CD4-positive, alpha-beta memory T cell (primary cell): ENCODE measurements at places on chromosomes 1 and 21. TPM values are rescaled to one million over a fixed set of nuclear protein-coding genes. Genes with fewer than 3 reads are reported as not detected.
A peak's percentile ranks its signal among the peaks of the same experiment; 100 is the strongest.

Gene IL22RA1
- total RNA-seq, result not detected

Gene CD1E
- total RNA-seq, result not detected

Gene C1orf87
- not detected for total RNA-seq

DNA sequence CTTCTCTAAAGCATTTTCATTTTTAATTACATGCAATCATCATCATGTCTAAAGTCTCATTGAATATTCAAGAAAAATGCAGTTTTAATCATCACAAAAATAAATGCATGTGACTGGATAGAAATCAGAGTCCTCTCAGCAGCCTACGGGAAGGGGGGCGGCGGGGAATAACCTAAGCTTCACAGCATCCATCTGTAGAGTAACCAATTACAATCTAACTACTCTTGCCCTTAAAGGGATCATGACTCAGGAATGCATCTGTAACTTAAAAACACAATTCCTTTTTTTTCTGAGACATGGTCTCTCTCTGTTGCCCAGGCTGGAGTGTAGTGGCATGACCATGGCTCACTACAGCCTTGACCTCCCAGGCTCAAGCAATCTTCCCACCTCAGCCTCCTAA lies 22.6 kb downstream of the MTF1 start:
- DNase-seq, result no peak

GRCh38 chr1:73452522-73452921 lies 745.5 kb downstream of the LRRIQ3 start:
- DNase-seq, result no peak

Gene LY9
- total RNA-seq, result 131 TPM

Gene MIB2
- 112 TPM for total RNA-seq

- no peak for DNase-seq
These were observed 11.6 kb upstream of the MRPS14 start for GRCh38 chr1:175034775-175035174.

Gene IQGAP3
- total RNA-seq, result not detected

Gene PLEKHA6
- total RNA-seq, result 0.52 TPM

Gene CACNA1S
- total RNA-seq, result not detected

DNA sequence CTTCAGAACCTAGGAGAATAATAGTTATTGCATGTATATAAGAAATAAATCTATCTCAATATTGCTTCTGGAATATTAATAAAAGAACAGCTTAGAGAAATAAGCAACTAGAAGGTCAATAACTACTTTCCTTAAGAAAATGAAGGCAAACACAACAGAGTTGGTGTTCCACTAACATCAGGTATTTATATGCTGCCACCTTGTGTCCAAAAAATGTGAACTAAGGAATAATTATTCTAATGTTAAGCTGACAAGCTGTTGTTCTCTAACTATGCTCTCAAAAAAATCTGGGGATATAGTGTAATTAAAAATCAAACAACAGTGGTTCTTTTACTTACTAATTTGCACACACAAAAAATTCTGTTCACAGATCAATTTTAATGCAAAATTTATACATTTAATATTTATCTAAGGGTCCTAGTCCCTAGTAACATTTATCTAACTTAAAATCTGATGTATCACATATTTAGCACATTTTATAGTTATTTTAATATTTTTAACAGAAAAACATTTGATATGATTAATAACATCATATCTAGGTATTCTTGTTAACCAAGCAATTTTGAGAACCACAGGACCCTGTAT lies 39.6 kb downstream of the UCHL5 start:
- DNase-seq, result peak; percentile 41

Gene ADAMTS4
- total RNA-seq, result 1.4 TPM

GRCh38 chr1:59279645-59280044 lies 17.2 kb upstream of the FGGY start:
- no peak for DNase-seq

DNA sequence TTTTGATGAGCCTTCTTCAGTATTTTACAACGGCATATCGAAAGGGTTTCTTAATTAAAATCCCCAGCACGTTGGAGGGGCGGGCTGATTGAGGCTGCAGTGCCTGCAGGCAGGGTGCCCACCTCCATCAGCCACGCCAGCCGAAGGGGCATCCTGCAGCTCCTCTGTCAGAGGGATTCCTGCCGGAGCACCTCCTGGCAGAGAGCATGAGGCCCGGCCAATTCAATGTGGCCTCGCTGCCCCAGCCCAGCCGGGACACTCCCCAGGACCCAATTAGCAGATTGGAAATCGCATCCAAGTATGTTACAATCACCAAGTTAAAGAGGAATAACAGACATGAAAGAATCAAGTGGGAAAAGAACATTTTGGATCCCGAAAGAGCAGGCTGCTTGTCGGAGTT lies 216.6 kb downstream of the ST6GALNAC3 start:
- DNase-seq, result no peak

DNA sequence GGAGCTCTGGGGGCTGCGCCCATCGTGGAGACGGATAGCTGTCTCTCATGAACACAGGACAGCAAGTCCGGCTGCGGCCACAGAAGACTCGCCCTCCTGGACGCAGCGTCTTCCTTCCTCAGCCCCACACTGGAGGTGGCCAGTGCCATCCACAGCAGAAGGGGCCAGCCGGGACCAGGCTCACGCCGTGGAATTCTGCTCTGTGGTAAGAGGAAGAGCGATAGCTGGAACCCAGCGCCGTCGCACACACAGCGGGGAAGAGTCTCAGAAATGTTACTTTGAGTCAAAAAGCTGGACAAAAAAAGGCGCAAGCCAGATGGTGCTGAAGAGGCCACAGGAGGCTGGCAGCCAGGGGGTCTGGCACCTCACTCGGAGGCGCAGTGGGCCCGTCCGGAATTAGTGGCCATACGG lies 113.9 kb upstream of the COL6A1 start:
- DNase-seq, result no peak

- no peak for DNase-seq
These were observed 34.8 kb downstream of the ZMYND12 start for GRCh38 chr1:42420911-42421585.

Gene FOXO6
- total RNA-seq, result not detected

- DNase-seq, result no peak
These were observed 780.6 kb downstream of the BRINP3 start for GRCh38 chr1:189697113-189697512.

DNA sequence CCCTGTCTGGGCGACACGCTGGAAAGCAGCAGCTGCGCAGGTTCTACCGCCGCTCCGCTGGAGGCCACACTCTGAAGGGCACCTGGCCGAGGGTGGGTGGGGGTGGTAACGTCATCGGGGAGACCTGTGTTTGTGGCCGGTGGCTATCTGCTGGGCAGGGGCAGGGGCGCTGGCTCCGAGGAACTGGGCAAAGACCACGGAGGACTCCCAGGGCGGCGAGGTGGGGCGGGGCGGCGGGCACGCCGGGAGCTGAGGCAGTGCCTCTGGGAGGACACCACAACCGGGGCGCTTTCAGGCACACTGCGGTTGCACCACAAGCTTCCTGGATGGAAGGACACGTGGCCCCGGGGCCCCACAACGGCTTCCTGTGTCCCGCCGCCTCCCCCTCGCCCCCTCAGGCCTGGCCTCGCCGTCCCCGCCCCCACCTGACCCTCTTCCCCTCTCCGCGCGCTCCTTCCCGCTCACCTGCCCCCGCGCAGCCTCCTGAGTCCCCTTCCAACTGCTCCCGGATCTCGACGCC lies 3.3 kb upstream of the DENND2D start:
- peak; percentile 87 for DNase-seq

Gene FCRLB
- total RNA-seq, result 1.2 TPM

Gene SH2D1B
- not detected for total RNA-seq

Gene DDR2
- total RNA-seq, result 0.47 TPM

DNA sequence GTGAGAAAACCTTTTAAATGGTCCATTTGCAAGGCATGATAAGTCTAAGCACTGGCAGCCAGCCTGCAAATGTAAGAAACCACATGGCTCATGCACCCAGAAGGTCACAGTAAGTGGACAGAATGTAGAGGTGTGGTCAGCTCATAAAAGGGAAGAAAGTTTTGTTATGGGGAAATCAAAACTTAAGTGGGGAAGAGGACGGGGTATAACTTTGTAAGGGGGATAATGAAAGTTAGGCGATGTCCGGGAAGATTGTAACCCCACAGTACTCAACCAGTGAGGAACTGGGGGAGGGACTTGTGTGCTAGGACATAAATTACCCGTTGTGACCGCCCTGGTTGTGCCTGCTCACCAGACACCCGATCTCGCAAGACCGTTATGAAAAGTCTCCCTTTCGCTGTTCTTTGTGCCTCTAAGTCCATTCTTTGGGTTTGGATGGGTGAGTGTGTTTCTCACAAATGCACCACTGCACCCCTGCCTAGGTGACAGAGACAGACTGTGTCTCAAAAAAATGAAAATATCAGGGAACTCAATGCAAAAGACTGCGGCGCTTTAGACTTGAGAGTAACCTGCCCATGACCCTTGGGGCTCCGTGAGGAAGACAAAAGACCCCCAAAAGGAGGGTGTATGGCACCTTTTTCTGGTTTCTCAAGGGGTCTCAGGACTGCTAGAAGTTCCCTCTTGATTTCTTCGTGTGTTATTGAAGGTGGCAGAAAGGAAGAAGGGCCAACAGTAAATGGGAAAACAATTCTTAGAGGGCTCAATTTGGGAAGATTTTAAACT lies 28.6 kb upstream of the ZNF496 start:
- DNase-seq, result no peak

- DNase-seq, result peak; percentile 44
These were observed 89.7 kb downstream of the SLC45A1 start for GRCh38 chr1:8407652-8408051.

- DNase-seq, result no peak
These were observed 14.5 kb downstream of the BRINP2 start for GRCh38 chr1:177185209-177185608.

- DNase-seq, result no peak
These were observed 73.3 kb downstream of the ARID4B start for GRCh38 chr1:235254721-235255120.

DNA sequence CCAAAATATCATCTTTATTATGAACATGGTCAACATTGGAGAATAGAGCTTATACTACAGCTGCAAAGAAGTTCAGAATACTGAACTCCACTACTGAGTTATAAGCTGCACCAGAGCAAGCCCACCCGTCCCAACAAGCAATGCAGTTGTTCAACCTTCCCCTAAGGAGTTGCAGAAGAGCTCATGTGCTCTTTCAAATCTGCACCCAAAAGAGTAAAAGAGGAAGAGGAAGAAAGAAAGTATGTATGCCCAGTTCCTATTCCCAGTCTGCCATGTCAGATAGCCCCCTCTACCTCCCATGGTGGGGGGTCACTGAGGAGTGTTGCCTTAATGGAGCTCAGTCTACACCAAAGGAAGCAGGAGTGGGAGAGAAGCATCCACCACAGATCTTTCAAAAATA lies 6.9 kb downstream of the C1orf162 start:
- no peak for DNase-seq

DNA sequence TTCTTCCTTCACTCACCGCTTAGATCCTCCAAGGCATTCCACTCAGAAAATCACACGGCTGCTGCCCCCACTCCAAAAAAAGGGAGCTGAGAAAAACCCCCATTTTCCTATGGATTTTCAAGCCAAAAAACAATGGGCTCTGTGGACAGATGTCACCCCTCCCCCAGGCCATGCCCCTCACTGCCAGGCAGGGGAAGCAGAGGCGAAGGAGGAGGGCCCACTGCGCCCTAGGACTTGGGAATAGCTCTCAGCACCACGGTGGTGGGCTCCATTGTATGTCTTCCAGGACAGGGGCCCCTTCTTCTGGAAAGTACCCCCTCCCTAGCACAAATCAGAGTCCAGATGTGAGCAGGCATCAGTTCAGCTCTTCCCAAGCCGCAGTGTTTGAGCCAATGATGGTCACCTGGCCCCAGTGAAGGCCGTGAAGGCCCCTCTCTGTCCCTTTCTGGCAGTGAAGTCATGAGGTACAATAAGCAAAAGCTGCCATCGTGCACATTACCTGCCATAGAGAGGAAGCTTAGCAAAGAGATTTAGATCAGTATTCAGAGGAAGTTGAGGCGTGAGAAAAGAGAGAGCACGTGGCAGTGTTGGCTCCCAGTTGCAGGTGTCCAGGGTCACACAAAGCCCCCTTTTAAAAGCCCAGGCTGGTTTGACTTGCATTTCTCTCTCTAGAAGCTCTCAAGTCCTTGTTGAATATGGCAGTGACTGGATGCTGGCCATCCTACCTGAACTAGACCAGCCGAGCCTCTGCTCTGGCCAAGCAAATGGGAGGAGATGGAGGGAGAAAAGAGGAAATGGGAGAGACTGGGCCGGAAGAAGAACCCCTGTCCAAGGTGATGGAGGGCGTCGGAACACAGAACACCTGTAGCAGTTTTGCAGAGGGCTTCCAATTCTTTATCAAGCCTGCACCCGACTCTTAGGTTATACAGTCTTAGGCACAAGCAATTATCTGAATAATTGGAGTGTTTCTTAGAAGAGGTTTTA lies 149.0 kb downstream of the TOMM20 start:
- no peak for DNase-seq

Gene KIF17
- not detected for total RNA-seq

Gene CD164L2
- not detected for total RNA-seq

DNA sequence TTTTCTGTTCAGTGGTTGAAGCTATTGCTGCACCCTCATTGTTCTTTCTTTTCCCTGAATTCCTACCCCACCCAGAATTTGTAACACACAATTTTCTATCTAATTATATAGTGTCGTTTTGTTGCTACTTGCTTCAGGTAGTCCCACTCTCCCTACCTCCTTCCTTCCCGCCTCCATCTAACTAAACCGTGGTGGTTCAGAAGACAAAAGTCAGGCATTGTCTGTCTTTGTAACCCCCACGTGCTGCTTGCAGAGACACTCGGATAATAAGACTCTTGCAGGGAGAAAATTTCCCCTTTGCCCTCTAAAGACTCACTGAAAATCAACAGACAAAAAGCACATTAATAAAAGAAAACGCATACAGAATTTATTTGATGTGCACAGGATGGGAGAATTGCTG lies 46.2 kb upstream of the BTG3 start:
- DNase-seq, result no peak

Gene C4BPA
- not detected for total RNA-seq
